Keratinocyte (primary cell): ENCODE measurements at places on chromosomes 6 and 20.
A peak's percentile ranks its signal among the peaks of the same experiment; 100 is the strongest.

GRCh38 chr20:41078329-41078728, 49.7 kb downstream of the TOP1 start:
- DNase-seq = no peak

- DNase-seq = no peak
Measured at GRCh38 chr6:169225131-169225576, 28.5 kb downstream of the THBS2 start.

GRCh38 chr6:13689511-13690256, 22.0 kb downstream of the RANBP9 start:
- DNase-seq = no peak

GRCh38 chr6:35552285-35552917, 39.7 kb upstream of the TULP1 start:
- DNase-seq = peak; percentile 30

DNA sequence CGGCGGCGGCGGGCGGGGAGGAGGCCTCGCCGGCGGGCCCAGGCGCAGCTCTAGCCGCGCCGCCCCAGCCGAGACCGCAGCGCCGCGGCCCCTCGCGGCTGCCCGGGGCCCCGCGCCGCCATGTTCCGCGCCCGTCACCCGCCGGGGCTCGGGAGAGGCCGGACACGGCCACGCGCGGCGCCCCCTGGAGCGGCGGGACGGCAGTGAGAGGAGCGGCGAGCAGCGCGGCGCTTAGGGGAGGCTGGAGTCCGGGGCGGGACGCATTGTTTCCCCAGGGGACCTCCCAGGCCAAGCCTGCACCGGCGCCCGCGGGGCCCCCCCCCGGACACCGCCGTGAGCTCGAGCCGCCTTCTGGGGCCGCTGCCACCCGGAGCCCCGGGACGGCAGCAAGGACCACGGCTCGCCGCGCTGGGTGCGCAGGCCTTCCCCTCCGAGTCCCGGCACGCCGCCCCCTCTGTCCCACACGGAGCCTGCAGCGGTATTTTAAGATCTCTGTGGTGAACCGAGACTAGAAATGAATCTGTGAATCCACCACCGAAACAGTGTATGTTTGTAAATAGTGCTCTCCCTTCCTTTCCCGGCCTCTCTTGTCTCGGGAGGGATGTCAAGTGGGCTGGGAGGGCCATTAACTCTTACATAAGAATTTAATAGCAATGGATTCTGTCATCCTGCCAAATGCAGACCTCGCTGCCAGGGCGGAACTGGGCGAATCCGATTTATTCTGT, 424 bp upstream of the KIF13A start:
- DNase-seq = no peak

- no peak for DNase-seq
Measured at GRCh38 chr20:36833275-36834020, 42.5 kb upstream of the TLDC2 start.

- DNase-seq = no peak
Measured at GRCh38 chr6:34237722-34238584, 1.3 kb downstream of the HMGA1 start.

DNA sequence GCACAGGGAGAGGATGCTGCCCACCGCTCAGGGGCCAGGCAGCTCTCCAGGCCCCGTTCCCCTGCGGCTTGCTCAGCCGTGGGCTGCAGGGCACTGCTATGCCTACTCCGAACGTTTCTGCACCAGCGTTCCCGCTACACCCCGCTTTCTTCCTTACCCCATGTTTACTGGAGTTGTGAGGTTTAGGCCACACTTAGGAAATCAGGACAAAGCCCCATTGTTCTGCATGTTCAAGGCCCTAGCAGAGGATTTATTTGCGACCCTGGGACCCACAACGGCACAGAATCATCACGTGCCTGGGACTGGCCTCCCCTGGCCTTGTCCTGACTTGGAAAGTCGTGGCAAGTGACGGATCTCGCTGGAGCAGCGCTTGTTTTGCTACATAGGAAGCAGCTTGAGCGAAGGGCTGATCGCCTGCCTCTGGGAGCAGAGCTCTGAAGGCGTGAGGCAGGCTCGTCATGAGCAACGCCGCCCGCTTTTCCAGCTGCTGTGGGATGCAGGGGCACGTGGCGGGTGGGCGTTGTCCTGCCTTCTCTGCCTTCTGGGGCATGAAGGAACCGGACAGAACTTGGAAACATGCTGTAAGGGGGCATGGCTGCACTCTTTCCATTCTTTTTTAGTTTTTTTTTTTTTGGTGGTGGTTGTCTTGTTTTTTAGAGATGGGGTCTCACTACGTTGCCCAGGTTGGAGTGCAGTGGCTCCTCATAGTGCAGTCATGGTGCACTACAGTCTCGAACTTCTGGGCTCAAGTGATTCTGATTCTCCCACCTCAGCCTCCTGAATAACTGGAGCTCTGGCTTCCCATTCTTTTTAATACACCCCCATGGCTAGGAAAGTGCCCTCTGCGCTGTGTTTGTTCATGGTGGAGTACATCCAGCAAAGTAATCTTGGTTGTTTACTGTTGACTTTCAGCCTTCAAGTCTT, 14.6 kb upstream of the TMEM181 start:
- no peak for DNase-seq

DNA sequence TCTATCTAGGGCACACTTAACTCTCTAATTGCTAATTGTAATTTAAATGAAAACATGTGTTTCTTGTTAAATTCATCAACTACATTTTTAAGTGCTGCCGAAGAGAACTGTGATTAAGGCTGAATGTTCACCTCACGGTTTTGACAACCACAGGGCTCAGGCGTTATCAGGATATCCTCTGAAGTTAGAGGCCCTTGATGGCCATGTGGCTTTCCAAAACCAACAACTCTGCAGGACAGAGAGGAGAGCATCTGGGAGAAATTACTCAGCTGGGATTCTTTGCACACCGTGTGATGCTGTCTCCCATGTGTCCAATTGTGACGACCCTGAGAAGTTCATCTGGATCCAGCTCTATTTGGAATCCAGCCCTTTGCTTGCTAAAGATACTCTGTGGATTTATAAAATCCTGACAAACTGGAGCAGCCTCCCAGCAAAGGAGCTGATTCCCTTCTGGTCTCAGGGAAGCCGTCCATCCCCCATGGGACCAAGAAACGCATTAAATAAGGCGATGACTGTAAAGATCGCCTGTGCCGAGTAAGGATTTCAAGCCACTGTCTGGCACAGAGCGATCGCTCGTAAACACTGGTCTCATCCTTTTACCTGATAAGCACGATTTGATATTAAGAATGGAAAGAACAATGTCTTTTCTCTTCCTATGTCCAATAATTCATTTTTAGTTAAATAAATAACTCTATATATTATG, 401.1 kb downstream of the CD83 start:
- DNase-seq = no peak

GRCh38 chr6:26240157-26241032, 124.6 kb upstream of the BTN3A2 start:
- no peak for DNase-seq

GRCh38 chr6:30195951-30196350, 17.3 kb downstream of the TRIM26 start:
- no peak for DNase-seq

GRCh38 chr20:62051144-62051543, 14.5 kb downstream of the TAF4 start:
- DNase-seq = no peak

DNA sequence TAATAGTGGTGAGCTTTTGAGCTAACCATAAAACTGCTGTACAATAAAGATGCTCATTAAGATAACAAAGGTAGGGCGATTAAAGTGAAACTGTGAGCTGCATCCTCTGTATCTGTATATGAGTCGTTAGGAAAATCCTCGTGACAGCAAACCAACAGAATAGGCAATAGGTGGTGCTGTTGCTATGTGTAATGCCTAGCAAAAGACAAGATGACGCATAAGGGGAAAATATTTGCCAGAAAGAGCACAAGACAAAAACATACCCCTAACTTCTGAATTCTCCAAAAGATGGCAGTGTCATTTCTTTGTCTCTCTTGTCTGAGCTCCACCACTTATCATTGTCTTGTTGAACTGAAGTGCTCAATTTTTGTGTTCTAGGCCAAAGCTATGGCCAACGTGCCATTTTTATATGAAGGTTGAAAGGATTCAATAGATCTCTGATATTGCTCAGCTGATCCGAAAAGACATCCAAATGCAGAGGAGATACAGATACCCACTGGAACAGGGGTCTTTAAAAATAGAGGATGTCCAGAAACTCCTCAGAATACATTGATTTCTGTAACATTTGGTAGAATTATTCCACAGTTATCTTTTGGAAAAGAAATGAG, 56.3 kb upstream of the ANKEF1 start:
- DNase-seq = peak; percentile 19

DNA sequence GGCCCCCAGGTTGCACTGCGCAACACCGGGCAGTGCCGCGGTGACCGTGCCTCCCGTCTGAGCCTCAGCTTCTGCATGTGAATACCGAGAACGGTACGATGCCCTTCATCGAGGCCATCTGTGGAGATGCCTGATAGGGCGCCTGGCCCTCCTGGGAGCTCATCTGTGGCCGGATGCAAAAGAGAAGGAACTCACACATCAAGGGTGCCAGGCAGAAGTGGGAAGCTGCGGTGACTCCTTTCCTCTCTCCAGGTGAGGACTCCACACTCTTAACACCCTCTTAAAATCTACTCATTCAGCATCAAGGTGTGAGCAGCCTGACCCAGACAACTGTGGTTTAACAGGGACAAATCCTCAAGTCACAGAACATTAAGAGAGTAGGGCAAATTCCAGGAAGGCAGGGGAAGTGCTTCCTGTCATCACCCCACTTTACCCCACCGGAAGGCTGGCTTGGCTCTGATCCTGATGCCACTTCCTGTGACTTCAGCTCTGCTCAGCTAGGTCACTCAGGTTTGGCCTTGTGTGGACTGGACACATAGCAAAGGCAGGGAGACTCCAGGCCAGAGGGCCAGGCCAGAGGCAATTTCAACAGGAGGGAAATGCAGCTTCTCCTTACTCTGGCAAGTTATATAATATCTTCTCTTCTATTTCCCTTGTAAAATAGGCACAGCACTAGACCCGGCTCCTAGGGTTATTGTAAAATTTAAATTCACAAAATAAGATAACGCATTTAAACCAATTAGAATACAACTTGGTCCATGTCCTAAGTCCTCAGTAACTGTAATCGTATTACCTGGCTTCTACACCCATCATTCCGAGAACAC, 69.4 kb downstream of the CPNE5 start:
- DNase-seq = no peak

GRCh38 chr20:59163631-59164530, at the start of gene ZNF831:
ZNF831 (plus strand) TSS chr20:59163821; CDS start chr20:59191020, 27,199 bp downstream.
- DNase-seq = no peak

DNA sequence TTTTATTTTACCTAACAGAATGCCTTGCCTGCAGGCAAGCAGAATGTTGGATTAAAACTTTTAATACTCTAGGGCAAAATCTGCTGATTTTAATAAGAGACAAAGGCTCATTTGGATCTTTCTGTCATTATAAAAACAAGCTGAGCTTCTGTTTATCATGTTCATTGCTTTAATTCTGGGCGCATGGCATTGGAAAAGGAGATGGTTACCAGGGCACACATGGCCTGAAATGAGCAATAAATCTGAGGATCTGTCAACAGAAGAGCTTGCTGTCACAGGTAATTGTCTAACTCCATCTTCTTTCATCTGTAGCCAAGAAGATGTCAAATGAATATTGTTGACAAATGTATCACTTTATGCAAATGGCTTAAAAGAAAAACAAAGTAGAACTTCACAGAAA, 439.6 kb downstream of the DOK5 start:
- no peak for DNase-seq
